ENCODE measurements at places on chromosomes 1 and 21.

DNA sequence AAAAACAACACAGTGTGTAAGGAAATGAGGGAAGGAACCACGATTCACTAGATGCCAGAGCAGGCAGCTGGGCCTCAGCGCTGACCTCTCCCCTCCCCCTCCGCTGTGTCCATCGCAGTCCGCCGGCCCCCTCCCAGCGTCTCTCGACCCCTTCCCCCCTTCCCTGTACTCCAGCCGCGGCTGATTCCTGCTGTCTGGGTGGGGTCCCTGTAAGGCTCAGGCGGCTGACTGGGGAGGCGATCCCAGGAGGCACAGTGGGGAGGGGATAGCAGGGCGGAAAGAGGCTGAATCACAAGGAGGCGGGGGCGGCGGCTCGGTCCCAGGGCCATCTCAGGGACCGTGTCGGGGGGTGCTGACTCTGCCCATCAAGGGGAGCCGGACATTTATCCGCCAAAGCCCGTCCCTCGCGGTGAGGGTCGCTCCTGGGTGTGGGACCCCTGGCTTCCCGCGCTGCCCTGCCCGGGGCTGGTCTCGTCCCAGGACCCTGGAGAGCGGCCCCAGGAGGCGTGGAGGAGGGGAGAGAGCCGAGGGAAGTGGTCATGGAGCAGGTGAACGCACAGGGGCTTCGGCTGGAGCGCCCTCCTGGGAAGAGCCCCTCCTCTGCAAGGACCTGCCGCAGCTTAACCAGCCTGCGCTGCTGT lies 241.9 kb downstream of the PTPRU start:
- ATAC-seq, result no peak

- peak; percentile 93 for ATAC-seq
Measured at GRCh38 chr1:222928212-222928611, 113.4 kb downstream of the DISP1 start.

DNA sequence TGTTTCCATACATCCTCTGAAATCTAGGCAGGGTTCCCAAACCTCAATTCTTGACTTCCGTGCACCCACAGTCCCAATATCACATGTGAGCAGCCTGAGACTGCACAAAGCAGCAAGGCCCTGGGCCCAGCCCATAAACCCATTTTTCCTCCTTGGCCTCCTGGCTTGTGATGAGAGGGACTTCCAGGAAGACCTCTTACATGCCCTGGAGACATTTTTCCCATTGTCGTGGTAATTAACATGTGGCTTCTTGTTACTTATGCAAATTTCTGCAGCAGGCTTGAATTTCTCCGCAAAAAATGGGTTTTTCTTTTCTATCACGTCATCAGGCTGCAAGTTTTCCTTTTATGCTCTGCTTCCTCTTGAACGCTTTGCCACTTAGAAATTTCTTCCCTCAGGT lies 3.3 kb upstream of the PIGK start:
- no peak for ATAC-seq

GRCh38 chr1:20698195-20698910 lies 19.5 kb downstream of the KIF17 start:
- ATAC-seq, result peak; percentile 4

GRCh38 chr1:84856726-84857270 lies 36.2 kb downstream of the LPAR3 start:
- no peak for ATAC-seq

DNA sequence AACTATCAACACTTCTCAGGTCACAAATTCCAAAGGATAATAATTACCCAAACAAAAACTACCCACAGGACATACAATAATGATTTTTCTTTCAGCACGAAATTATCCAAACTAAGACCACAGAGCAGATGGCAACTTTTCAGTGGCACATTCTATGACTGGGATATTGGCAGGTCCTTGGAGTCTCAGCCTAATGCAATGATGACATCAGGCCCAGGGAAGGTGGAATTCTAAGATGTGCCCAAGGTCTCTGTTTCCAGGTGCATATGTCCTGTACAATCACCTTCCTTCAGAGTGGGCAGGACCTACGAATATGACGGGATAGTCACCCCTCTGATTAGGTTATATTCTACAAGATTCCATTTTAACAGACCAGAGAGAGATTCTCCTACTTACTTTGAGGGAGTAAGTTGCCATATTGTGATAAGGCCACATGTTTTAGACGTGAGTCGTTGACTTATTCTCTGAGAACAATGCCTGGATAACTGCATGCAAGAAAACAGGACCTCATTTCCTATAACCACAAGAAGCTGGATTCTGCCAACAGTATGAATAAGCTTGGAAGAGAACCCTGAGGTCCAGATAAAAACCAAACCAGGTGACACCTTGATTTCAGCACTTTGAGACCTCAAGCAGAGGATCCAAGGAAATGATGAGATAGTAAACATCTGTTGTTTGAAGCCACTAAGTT lies 69.9 kb downstream of the ZC3H11B start:
- peak; percentile 70 for ATAC-seq

- peak; percentile 3 for ATAC-seq
Measured at GRCh38 chr1:159944623-159945455, 574 bp downstream of the IGSF9 start.

DNA sequence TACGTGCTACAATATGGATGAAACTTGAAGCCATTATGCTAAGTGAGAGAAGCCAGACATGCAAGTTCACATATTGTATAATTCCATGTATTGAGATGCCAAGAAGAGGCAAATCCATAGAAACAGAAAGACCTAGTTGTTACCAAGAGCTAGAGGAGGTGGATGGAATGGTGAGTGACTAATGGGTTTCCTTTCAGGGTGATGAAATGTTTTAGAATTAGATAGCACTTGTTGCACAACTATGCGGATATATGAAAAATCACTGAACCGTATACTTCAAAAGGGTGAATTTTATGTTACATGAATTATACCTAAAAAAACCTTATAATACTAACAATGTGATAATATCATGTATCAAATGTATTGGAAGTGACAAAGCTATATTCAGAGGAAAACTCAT lies 18.1 kb downstream of the EPHA10 start:
- ATAC-seq, result no peak

- ATAC-seq, result peak; percentile 80
Measured at GRCh38 chr1:84619383-84620102, 45.3 kb upstream of the CTBS start.

DNA sequence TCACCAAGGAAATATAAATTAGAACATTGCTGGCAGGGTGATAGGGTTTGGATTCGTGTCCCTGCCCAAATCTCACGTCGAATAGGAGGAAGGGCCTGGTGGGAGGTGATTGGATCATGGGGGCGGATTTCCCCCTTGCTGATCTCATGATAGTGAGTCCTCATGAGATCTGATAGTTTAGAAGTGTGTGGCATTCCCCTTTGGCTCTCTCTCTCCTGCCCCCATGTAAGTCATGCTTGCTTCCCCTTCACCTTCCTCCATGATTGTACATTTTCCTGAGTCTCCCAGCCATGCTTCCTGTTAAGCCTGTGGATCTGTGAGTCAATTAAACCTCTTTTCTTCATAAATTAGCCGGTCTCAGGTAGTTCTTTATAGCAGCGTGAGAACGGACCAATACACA lies 60.6 kb downstream of the VPS26C start:
- no peak for ATAC-seq

DNA sequence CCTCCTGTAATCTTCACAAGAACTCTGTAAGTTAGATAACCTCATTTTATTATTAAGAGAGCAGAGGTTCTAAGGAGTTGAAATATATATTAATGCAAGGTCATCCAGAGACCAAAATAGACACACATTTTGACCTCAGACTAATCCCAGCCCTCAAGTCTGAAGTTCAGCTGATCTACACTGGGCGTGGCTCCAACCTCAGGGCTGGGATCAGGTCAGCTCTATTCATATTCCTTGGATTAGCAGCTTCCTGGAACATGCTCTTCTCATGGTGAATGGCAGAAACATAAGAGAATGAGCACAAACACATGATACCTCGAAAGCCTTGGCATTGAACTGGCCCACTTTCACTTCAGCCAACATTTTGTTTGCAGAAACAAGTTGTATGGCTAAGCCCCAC lies 200.8 kb upstream of the ST6GALNAC5 start:
- no peak for ATAC-seq

- no peak for ATAC-seq
Measured at GRCh38 chr1:7363450-7363849, 407.6 kb upstream of the VAMP3 start.

- ATAC-seq, result peak; percentile 96
Measured at GRCh38 chr1:70486676-70487458, 75.8 kb downstream of the CTH start.

- ATAC-seq, result peak; percentile 14
Measured at GRCh38 chr1:16981269-16981849, 939 bp upstream of the MFAP2 start.

DNA sequence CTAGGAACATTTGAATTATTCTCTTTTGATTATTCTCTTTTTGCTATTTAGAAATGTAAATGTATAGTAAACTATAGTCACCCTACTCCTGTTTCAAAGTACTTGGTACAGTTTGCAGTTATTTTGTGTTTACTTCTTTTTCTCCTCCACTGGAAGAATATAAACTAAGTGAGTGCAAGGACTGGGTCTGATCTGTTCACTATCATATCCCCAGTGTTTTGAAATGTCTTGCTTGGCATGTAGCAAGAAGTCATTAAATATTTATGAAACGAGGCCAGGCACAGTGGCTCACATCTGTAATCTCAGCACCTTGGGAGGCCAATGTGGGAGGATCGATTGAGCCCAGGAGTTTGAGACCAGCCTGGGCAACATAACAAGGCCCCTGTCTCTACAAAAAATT lies 35.8 kb upstream of the PODN start:
- ATAC-seq, result no peak

GRCh38 chr21:31623664-31624063 lies 35.8 kb upstream of the SOD1 start:
- ATAC-seq, result peak; percentile 70

- ATAC-seq, result peak; percentile 77
Measured at GRCh38 chr1:244341455-244342450, 110.0 kb downstream of the ADSS2 start.

DNA sequence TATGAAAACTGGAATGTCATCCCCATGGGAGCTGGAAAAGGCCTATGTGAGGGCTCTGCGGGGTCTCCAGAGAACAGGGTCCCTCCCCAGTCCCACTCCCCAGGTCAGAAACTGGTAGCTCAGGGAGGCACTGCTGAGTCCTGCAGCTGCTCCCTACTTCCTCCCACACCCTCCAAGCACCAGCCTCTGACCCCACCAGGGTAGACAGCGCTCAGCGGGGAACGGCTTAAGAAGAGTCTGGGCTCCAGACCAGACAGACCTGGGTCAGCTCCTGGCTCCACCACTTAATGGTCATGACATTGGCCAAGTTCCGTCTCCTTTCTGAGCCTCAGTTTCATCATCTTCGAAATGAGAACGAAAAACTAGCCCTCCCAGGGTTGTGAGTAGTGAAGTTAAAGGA lies 7.2 kb downstream of the LRP8 start:
- no peak for ATAC-seq

DNA sequence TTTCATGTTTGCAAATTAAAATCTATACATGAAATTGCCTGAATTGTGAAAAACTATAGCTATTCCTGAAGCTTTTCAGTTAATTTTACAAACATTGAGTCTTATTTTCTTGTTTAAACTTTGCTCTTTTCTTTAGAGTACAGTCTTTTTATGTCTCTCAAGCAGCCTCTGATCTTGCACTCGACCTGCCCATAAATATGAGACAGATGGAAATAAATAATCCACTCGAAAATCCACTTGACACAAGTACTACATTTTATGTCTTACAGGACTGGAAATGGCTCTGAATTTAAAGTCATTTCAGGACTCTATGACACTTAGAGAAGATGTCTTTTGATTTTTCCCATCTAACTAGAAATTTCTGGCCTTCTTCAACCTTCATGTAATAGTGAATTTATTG lies 283.8 kb downstream of the USP25 start:
- ATAC-seq, result no peak

GRCh38 chr1:163980394-163980793 lies 578.6 kb upstream of the PBX1 start:
- no peak for ATAC-seq
